GM10248 (cell line): ENCODE measurements at places on chromosomes 5 and 9.

DNA sequence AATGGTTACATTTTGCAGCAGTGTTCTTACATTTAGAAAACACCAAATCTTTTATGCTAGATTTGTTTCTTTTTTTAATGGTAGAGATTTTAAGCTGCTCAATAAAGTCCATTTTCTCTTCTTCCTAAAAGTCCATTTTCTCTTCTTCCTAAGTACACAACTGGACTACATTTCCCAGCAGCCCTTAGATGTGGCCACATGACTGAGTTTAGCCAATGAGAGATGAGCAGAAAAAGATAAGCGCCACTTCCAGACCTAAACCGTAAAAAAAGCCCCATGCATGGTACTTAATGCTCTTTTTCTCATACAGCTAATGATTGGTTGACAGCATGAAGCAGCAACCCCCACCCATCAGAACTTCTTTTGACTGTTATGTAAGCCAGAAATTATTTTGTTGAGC, 206.7 kb downstream of the FAM114A2 start:
- peak; percentile 21 for DNase-seq

- no peak for DNase-seq
These were observed 136.7 kb downstream of the NUDT12 start for GRCh38 chr5:103425686-103426454.

DNA sequence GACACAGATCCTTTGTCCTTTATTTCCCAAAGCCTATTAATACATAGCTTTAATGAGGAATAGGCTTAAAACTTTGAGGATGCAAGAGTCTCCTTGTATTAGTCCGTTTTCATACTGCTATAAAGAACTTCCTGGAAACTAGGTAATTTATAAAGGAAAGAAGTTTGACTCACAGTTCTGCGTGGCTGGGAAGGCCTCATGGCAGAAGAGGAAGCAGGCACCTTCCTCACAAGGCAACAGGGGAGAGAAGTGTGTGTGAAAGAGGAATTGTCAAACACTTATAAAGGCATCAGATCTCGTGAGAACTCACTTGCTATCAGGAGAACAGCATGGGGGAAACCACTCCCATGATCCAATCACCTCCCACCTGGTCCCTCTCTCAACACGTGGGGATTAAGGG, 5.4 kb upstream of the CLK4 start:
- DNase-seq = no peak

DNA sequence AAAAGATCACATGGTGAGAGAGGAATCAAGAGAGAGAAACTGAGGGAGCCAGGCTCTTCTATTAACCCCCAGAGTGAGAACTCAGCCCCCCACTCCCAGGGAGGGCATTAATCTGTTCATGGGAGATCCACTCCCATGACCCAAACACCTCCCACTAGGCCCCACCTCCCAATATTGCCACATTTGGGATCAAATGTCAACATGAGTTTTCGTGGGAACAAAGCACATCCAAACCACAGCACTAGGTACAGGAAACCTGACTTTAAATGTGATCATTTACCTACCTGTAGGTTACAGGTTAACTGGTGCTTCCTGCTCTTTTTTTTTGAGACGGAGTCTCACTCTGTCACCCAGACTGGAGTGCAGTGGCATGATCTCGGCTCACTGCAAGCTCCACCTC, 16.9 kb downstream of the NNT start:
- no peak for DNase-seq

DNA sequence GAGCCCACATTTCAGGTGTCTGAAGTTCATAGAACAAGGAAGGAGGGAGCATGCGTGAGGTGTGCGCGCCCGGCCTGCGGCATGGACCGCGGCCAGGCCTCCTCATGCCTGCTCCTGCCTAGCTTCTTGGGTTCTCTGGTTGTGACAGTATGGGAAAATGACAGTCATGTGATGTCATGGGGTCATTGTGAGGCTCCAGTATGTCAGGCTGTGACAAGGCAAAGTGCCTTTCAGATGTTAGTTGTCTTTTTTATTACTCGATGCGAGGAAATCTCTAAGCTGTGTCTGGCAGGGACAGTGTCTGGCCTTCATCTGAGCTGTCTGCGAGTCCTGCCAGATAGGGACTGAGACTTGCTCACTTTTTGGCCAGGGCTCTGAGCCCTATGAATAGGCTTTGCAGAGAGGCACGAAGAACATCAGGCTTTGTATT, 13.3 kb downstream of the UCK1 start:
- DNase-seq = no peak

DNA sequence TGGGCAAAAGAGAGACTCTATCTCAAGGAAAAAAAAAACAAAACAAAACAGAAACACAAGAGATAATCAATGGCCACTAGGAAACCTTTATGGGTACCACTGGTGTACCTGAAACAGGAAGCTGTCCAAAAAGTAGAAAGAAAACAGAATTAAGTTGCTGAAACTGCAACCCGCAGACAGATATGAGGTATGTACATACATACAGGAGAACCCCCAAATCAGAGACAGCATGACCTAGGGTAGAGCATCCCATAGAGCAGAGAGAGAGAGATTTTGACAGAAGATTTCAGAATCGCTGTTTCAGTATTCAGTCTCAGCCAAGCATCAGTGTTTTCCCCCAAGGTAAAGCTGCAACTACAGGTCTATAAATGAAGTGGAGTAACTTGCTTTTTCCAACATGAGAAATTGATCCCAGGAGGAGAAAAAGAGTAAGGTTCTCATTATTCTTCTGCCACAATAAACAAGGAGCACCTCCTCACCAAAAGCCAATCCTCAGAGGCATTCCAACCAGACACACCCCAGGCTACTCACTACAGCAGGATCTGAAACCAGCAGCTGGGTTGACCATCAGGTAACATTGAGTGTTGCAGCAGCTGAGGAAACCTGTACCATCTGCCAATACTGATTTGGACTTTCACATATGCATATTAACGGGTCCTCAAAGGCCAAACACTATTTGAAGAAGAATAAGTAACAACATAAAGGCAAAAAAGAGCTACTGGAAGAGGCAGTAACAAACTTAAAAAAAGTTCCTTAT, 630.0 kb downstream of the TAF11L14 start:
- DNase-seq = no peak

- DNase-seq = peak; percentile 76
These were observed 52.0 kb upstream of the DAPK1 start for GRCh38 chr9:87445646-87446045.

- DNase-seq = peak; percentile 20
These were observed 131.4 kb downstream of the CD180 start for GRCh38 chr5:67065237-67065636.

- no peak for DNase-seq
These were observed 31.9 kb upstream of the FSTL4 start for GRCh38 chr5:133644000-133644865.
